ENCODE measurements at places on chromosomes 7 and 10.

DNA sequence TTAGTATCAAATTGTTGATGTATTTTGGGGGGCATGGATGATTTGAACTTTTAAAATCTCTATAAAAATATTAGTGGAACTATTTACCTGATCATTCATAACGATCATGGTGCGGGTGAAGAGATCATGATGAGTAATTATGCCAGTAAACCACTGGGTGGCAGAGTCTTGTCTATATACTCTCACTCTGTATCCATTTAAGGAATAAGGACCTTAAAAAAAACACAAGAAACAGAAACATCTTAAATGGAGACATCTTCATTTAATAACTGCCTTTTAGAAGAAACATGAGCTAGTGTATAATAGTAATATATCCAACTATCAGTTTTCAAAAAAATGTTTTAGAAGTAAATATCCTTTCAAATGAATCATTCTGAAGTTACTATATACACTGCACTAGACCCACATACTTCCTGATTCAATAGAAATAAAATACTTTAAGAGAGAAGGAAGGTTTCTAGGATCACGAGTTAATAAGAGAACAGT is 84.0 kb downstream of the NRBF2 start:
- peak; percentile 61 for DNase-seq

DNA sequence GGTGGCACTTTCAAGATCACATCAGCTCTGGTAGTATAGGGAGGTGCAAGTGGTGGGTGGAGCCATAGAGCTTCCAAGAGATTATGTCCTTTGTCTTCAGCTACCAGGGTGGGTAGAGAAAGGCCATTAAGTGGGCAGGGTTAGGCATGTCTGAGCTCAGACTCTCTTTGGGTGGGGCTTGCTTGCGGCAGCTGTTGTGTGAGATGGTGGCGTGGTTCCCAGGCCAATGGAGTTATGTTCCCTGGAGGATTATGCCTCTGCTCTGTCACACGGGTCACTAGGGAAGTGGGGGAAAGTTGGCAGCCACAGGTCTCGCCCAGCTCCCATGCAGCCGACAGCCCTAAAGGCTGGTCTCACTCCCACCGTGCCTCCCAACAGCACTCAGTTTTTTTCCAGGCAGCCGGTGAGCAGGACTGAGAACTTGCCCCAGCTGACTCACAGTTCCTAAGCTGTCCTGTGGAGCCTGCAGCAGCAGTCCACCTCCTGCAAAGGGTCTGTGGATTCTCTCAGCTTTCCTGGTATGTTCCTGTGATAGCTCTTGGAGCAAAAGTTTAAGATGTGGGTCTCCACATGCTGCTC is 459.0 kb downstream of the SH2D4B start:
- no peak for DNase-seq

DNA sequence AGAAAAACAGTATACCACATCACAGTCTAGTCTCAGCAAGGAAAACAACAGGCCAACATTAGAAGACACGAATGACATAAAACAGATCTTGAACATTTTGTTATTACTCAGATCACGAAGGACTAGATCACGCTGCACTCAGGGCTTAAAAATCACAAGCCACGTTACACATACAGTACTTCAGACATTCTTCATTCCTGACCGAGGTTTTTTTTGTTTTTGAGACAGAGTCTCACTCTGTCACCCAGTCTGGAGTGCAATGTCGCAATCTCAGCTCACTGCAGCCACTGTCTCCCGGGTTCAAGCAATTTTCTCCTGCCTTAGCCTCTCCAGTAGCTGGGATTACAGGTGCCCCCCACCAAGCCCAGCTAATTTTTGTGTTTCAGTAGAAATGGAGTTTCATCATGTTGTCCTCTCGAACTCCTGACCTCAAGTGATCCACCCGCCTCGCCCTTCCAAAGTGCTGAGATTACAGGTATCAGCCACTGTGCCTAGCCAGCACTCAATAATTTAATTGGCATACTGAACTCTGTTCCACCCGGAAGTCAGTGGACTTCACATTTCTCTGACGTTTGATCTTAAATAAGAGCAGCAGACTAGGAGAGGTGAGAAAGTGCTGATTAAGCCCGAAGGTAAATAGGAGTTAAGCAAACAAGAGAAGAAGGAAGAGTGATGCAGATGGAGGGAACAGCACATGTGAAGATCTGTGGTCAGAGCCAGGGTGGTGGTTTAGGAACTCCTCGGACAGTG is 3.5 kb downstream of the AIMP2 start:
- peak; percentile 21 for DNase-seq

DNA sequence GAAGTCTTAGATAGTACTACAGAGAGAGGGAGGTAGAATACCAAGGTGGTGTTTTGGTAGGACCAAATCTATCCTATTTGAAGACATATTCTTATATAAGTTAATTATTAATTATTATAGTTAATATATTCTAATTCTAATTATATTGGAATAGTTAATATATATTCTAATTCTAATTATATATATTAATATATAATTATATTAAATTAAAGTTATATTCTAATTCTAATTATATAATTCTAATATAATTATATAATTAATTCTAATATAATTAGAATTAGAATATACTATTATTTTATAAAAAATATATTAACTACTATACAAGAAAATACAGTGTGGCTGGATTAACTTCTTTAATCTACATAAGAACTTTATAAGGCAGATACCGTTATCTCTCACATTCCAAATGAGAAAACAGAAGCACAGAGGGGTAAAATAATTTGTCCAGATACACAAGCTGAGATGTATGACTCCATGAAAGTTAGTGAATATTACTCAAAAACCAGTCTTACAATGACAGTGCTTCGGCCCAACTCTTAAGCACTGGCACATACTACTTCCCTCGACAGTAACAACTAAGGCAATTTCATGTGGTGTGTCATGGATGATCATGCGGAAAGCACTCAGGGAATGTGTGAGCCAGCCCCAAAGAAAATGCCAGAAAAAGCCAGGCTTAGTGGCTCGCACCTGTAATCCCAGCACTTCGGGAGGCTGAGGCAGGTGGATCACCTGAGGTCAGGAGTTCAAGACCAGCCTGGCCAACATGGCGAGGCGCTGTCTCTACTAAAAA is 42.6 kb downstream of the TYW1B start:
- DNase-seq = peak; percentile 47
